ENCODE measurements at places on chromosomes 6 and 20. TPM values are rescaled to one million over a fixed set of nuclear protein-coding genes. Genes with fewer than 3 reads are reported as not detected.
A peak's percentile ranks its signal among the peaks of the same experiment; 100 is the strongest.

The VSX1 gene
- not detected for total RNA-seq

The SPTLC3 gene
- total RNA-seq = 18.5 TPM

The FBXO5 gene
- total RNA-seq = 7.4 TPM

The GTSF1L gene
- total RNA-seq = not detected

The UNC5CL gene
- total RNA-seq = 8.3 TPM

The HLA-DMB gene
- 59.4 TPM for total RNA-seq

The BMP5 gene
- total RNA-seq = 4.8 TPM

- DNase-seq = no peak
These were observed 167.0 kb downstream of the LRFN2 start for GRCh38 chr6:40419946-40420728.

- no peak for DNase-seq
These were observed 325.5 kb downstream of the RNGTT start for GRCh38 chr6:88637761-88638545.

- peak; percentile 84 for DNase-seq
These were observed 10.3 kb upstream of the TULP1 start for GRCh38 chr6:35522660-35523658.

- DNase-seq = no peak
These were observed 127.7 kb downstream of the VEGFA start for GRCh38 chr6:43897571-43898302.

DNA sequence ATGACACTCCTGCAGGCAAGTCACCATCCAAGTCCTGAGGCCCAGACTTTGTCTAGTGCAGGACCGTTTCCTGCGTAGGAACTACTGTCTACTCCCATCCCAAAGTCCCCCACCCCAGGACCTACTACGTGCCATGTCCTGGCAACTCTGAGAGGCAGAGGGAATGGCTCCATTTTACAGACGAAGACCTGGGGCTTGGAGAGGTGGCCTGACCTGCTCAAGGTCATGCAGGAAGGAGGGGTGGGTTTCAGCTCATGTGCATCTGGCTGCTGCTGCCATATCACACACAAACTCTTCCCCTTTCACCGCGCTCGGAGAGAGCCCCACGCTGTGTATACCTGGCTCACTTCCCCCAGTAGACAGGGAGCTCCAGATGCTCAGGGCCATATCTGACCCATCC is 1.2 kb upstream of the NOL4L start:
- DNase-seq = no peak

DNA sequence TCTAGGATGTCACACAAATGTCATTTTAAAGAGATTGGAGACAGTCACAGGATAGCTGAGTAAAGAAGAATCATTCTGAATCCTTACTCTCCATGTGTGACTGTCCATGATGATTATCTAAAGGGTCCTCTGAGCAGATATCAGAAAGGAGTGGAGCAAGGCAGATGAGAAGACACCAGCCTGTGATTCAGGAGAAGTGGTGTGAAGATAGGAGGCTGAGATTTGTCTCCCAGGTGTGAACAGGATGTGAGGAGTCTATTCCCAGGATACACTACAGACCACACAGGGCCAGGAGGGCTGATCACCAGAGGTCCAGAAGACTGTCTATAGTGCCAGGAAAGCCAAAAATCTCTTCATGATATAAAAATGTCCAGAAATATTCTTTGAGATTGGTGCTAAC is 27.0 kb downstream of the RWDD2A start:
- no peak for DNase-seq

DNA sequence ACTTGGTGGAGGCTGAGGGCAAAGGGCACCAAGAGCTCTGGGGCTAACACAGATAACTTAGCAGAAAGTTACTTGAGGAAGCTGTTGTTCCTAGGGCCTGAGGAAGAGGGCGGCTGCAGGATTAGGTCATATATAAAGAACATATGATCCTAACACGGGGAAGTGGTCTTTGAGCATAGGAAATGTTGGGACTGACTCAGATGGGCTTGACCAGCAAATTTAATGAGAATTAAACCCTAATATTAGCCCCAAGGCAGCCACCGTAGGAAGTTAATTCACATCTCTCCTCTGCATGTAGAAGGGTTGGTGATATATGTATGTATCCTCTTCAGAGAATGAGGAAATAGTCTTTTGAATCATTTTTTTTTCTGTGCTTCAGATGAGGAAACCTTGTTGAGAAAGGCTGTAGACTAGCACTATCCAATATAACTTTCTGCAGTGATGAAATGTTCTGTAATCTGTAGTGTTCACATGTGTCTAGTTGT is 9.2 kb upstream of the ZBTB9 start:
- DNase-seq = no peak

GRCh38 chr6:154457046-154457713 is 53.3 kb downstream of the CNKSR3 start:
- DNase-seq = no peak

DNA sequence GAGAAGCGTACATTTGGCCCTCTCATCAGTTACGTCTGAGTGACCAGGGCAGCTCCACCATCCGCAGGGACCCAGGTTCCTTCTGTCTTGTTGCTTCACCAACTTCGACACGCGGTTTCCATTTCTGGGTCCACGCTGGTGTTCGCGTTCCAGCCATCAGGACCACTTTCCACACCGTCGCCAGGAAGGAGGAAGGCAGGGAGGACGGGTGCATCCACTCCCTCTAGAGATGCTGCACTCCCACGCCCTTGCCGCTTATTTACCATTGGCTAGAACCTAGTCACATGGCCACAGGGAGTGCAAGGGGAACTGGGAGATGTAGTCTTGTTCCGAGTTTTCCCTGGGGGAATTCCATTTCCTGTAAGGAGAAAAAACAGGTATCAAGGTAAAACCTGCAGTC is 33.2 kb upstream of the SNX9 start:
- no peak for DNase-seq

DNA sequence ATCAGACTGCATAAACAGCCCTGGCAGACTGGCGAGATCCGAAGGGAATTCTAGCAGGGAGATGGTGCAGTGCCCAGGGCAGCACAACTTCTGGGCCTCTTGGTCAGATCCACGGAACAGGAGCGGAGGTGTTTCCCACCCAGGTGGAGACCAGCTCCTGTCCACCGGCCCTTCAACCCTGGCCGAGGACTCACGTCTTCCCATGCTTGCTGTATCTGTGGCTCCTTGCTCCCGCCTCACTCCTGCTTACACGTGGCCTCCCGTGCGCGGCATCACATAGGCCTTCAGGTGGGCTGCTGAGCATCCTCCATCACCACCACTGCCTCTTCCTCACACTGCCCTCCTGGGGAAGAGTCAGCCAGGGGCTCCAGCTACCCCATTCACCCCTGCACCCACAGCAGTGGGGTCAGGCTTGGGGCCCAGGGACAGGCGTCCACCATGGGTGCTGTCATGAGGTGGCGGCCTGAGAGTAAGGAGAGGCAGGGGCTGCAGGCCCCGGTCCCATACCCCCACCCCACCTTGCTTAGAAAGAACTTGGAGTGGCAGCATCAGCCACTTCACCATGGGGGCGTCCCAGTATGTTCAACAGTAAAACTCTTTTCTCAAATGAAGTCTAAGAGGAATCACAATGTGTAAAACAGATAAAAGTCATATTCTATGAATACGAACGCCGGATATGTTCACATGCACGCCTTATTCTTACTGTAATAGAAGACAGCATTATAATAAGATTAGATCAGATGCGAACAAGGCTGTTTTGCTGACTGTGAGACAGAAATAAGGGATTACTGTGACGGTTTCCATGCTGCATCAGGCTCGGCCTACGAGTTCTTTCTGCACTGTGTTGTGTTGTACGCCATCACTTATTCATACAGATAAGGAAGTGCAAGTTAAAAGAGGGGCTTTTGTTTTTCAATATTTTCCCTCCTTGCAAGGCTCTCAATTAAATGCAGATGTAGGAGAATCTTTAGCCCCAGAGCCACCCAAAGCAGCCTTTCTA is 165.4 kb downstream of the GRM4 start:
- no peak for DNase-seq

DNA sequence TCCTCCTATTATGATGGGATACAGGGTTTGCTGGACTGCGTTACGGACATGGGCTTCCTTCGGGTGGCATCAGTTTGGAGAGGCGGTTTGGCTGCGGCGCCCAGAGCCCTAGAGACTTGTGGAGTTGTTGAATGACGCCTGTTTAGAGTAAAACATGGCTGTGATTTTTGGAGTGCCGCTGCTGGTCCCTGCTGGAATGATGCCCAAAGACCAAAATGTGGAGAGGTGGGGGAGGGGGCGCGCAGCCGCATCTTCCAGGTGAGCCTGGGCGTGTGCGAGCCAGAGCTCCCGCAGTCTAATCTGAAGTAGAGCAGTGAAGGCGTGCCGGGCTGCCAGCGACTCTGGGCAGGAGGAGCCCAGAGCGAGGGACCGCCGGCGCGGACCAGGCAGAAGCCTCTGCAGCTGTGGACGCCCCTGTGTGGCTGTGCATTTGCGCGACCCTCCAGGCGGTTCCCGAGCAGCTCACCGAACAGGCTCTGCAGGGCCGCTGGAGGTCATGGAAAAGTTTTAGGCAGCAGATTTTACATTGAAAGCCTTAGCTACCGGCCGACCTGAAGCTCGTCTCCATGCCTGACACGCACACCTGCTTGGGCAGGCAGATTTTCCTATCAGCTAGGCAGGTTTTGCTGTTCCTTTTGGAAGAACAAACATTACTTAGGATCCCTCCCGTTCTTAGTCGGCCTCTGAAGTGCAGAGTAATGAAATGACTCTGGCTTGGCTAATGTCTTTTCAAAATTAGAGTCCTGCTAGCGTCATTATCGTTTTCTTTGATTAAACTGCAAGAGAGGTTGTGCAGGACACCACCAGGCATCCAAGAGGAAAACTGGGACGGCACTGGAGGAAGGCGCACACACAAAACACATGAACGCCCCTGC is 298.2 kb downstream of the PHACTR1 start:
- no peak for DNase-seq

DNA sequence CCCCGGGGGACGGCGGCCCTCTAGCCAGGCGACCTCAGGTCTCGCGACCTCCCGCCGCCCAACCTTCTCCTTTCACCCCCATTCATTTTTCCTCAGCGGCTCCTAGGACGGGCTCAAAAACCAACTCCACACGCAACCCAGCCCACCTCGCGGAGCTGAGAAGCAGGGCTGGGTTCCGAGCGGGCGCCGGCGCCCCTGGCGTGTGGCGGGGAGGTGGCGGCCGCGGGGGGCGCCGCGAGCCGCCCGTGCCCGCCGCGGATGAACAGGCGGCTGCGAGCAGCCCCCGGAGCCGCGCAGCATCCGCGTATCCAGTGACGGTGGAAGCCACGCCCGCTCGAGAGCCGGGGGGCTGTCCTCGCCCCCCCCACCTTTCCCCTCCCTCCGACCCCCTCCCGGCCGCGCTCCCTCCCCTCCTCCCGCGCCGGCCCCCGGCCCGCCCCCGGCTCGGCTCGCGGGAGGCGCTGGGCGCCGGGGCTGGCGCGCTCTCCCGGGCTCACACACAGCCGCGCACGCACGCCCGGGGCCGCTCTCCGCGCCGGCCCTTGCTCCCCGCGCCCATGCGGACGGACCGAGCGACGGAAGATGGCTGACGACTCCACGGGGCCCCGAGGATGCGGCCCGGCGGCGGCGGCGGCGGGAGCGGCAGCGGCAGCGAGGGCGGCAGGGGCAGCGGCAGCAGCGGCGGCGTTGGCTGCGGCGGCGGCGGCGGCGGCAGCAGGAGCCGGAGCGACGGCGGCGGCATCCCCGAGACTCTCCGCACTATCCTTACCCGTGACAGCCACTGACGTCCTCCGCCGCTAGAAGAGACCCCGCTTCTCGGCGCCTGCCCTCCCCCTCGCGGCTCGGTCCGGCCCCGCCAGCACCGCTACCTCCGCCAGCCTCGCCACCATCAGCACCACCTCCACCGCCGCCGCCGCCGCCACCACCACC is at the start of gene SOBP:
Gene SOBP (plus strand): TSS at position 482 of the 930 bp plus-strand sequence. CDS start 500 bp downstream, outside the sequence.
- peak; percentile 30 for DNase-seq

DNA sequence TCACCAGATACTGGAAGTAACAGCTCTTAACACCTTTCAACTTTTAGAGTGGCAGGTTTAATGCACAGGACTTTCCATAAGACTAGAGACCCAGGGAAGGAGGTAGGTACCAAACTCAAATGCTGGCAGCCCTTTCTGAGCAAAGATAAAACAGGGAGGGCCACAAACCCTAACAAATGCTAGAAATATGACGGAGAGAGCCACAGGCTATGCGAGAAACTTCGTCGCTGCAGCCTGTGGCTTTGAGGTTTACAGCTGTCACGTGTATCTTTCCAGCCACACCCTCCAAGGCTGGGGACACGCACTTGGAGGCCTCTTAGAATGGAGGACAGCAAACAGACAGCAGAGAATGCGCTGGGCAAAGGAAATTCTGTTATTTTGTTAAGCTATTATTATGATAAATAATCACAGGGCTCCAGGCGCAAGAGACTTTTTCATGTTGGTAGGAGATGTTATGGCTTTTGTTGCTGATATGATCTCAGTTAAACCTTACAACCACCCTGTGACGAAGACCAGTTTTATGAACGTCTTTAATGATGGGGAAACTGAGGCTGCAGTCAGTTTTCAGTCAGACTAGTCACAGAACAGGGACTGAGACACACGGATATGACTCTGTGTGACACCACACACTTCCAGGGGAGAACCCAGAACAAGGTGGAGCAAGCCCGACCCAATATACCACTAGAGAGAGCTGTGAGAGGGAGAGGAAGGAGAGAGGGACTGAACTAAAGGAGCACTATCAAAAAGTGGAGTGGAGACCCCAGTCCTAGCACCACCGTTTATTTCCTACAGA is 2.0 kb downstream of the TRAM2 start:
- peak; percentile 90 for DNase-seq

DNA sequence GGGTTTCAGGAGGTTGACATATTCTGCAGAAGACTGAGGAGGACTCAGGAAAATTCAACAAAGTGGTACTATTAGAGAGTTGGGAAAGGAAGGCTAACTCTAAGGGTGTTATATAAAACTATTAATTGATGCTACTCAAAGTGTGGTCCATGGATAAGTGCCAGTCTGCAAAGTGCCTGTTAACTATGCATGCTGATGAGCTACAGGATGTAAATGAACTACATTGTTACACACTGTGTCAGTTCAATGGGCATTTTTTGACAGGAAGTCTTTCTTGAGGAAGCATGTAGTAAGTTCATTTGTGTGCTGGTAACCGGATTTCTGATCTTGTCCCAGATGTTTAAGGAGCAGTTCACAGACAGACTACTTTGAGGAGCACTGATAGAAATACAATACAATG is 75.6 kb downstream of the KLHL32 start:
- no peak for DNase-seq

DNA sequence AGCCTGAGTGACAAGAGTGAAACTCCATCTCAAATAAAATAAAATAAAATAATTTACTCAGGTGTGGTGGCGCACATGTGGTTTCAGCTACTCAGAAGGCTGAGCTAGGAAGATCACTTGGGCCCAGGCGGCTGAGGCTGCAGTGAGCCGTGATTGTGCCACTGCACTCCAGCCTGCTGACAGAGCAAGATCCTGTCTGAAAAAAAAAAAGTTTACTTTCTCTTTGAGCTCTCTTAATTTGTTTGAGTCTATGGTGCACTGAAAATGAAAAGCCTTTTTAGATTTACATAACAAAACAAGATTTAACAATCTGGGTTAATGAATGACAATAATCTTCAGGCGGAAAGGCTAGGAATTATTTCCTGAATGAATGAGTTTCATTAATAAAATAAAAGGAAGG is 23.3 kb upstream of the NHSL1 start:
- DNase-seq = no peak
